Amniotic epithelial cell (primary cell): ENCODE measurements at places on chromosomes 3 and 15.

GRCh38 chr3:58899953-58900298 lies 149.9 kb downstream of the CFAP20DC start:
- peak; percentile 29 for DNase-seq

- DNase-seq: peak; percentile 40
Observed at GRCh38 chr3:144622845-144623244, 651.2 kb downstream of the DIPK2A start.

- no peak for DNase-seq
Observed at GRCh38 chr3:189272500-189273119, 100.8 kb downstream of the TPRG1 start.

DNA sequence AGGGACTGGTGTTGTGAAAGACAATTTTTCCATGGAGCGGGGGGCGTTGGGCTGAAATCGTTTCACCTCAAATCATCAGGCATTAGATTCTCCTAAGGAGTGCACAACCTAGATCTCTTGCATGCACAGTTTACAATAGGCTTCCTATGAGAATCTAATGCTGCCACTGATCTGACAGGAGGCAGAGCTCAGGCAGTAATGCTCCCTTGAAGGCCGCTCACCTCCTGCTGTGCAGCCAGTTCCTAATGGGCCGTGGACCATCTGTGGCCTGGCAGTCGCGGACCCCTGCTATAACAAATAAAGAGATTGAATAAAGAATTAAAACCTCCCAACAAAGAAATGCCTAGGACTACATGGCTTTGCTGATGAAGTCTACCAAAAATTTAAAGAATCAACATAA lies 25.3 kb upstream of the ANKRD28 start:
- DNase-seq: no peak

DNA sequence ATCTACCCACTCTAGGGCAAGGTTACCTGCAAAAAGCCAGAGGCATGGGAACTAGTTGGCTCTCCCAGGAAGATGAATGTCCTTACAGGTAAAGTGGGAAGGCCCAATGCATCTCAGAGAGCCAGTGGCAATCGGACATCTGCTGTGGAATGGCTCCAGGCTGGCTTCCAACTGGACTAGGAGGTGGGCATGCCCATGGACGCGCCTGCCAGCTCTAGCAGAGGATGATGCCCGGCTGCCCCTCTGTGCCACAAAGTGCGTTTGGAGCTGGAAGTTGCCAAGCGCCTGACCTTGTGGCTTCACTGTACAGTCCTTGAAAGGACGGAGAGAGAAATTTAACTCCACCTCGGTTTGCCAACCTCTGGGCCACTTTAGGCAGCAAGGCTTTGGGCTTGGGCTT lies 84.4 kb downstream of the NR2F2 start:
- no peak for DNase-seq

- DNase-seq: no peak
Observed at GRCh38 chr3:175070946-175071345, 211.8 kb downstream of the NAALADL2 start.
